ENCODE measurements at places on chromosomes 13 and 19.

DNA sequence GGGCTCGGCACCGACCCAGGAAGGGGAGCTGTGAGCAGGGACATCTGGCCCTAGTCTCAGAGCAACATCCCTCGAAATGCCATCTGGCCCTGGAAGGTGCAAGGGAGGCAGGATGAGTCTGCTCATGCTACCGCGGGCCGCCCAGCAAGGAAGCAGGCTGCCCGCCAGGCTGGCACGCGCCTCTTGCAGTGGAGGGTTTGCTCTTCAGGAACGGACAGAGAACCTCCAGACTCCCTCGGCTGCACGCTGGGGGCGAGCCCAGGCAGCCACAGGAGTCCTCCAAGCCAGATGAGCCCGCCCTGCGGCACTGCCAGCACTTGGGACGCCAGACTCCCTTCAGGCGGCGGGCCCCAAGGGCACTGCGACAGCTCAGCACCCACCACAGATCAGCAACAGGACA is 10.1 kb upstream of the ATP8B3 start:
- DNase-seq = no peak

GRCh38 chr19:35061583-35062373 is 20.3 kb downstream of the HPN start:
- no peak for DNase-seq

GRCh38 chr13:113497217-113497616 is 6.7 kb upstream of the DCUN1D2 start:
- no peak for DNase-seq

- DNase-seq = no peak
Observed at GRCh38 chr13:38826182-38826813, 139.4 kb downstream of the FREM2 start.

GRCh38 chr13:85286081-85286480 is 513.1 kb downstream of the SLITRK6 start:
- DNase-seq = no peak

DNA sequence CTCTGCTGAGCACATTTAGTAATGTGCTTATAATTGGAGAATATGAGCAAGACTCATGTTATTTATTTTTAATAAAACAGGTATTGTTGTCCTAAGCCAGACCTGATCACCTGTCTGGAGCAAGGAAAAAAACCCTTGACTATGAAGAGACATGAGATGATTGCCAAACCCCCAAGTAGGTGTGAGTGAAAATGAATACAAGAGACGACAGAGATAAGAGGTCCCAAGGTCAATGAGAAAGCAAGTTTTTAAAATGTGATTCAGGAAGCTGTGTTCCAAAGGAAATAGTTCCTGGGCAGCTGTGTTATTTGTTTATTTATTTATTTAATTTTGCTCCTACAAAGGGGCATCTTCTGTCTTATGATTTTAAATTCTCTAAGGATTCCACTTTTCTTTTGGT is 83.1 kb downstream of the ZNF486 start:
- DNase-seq = no peak

GRCh38 chr13:26025771-26026170 is 26.0 kb downstream of the SHISA2 start:
- no peak for DNase-seq

DNA sequence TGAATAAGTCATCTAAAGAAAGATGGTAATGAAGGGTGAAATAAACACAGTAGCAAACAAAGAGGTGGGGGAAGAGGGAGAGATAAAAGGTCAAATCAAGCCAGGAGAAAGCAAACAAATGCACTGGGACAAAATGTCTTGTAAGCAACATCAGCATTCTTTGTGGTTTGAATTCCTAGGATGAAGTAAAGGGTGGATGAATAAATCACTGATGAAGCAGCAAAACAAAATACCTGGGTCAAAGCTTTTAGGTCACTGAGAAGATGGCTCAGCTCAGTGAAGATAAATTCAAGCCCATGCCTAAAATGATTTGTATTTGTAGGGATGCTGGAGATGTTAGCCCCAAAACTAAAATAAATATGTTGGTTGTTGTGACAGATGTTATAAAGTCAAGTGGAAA is 86.5 kb upstream of the FBXL3 start:
- DNase-seq = no peak

- no peak for DNase-seq
Observed at GRCh38 chr13:91323349-91323748, 24.1 kb upstream of the MIR17HG start.

GRCh38 chr13:19781526-19781925 is 1.2 kb downstream of the PSPC1 start:
- no peak for DNase-seq

- DNase-seq = no peak
Observed at GRCh38 chr13:110275931-110276552, 30.9 kb downstream of the COL4A1 start.

- DNase-seq = no peak
Observed at GRCh38 chr13:106721599-106721998, 153.7 kb upstream of the ARGLU1 start.

DNA sequence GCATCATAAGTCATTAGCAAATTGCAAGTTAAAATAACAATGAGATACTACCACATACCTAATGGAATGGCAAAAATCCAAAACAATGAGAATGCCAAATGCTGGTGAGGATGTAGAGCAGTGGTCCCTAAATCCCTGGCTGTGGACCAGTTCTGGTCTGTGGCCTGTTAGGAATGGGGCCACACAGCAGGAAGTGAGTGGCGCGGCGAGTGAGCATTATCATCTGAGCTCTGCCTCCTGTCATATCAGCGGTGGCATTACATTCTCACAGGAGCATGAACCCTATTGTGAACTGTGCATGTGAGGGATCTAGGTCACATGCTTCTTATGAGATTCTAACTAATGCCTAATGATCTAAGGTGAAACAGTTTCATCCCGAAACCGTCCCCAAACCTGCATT is 1694.4 kb downstream of the EFNB2 start:
- DNase-seq = no peak

DNA sequence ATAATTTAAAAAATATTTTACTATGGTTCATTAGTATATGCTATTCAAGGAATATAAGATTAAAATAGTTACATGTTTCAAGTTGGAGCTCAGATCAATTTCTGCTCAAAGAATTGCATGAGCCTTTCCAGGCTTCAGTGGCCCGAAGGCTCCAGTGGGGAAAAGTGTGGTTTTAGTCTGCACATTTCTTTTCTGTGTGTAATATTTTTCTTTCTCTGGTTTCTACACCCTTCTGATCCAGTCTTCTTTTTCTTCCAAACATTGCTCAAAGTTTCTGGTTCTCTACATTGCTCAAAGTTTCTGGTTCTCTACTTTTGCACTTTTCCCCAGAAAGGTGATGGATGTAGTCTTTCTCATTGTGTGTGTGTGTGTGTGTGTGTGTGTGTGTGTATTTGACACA is 64.7 kb upstream of the OXGR1 start:
- no peak for DNase-seq

GRCh38 chr13:43731296-43731695 is 55.5 kb downstream of the ENOX1 start:
- DNase-seq = no peak

GRCh38 chr19:33866696-33867095 is 70.0 kb downstream of the KCTD15 start:
- no peak for DNase-seq

DNA sequence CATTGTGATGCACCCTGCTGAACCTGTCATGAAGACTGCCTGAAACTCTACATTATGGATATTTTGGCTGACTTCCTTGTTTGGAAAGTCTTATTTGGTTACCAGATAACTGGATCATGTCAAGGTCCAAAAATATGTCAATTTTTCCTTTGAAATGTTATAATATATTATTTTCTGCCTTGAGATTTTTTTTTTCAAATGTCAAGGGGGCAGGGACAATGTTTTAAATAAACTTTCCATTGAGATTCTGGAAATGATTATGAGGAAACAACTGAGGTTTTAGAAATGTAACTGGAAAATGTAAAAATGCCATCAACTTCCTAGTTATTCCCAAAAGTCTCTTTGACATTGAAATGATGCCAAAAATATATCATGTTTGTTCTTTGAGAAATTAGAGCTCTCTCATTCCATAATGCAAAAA is 117.0 kb downstream of the RFC3 start:
- no peak for DNase-seq

GRCh38 chr13:36713887-36714286 is 40.1 kb downstream of the SERTM1 start:
- DNase-seq = no peak

DNA sequence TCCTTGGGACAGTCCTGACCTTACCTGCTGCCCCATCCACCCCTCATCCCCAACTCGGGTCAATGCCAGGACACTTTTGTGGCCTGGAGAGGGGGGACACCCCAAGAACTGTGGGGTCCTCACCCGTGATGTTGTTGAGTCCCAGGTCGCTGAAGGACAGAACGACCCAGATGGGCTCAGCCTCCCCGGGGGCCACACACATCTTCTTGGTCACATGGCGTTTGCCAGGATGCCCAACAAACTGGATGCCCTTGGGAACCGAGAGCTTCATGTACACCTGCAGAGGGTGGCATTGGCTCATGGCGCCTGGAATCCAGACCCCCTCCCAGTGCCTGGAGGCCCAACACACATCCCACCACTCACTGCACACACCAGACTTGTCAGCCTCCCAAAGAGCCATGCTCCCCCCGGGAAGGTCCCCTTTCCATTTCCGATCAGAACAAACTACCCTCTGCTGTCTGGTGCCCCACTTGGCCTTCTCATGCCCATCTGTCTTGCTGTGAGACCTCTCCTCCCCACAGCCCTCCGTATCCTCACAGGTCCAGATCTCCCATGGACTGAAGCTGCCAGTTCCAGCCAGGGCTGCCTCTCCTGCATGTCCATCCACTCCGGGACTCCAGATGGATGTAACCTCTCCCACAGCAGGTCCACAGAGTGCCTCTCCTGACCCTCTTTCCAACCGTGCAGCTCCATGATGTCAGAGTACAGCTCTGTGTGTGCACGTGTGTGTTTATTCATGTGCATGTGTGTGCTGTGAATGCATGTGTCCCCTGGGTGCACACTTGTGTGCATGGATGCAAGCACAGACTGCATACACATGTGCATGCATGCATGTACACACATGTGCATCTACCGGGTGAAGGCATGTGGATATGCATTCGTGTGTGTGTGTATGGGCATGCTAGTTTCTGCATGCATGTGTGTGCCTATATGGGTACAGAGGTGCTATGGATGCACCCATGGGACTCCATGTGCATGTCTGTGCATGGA is 58.4 kb downstream of the F2RL3 start:
- no peak for DNase-seq

- DNase-seq = no peak
Observed at GRCh38 chr19:45142016-45142725, 18.6 kb downstream of the NKPD1 start.

DNA sequence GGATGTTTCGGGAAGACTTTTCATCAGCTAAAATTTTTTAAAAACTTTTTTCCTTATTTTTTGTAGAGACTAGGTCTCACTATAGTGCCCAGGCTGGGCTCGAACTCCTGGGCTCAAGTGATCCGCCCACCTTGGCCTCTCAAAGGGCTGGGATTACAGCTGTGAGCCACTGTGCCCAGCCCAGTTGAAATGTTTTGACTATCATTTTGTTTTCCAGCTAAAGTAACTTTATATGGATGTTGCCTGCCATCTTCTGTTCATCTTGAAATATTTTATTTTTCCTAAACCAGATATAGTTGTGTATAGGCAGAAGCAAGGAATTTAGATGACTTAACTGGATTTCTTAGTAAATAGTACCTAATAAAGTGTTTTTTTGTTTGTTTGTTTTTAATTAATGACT is 7.0 kb downstream of the CAB39L start:
- no peak for DNase-seq

DNA sequence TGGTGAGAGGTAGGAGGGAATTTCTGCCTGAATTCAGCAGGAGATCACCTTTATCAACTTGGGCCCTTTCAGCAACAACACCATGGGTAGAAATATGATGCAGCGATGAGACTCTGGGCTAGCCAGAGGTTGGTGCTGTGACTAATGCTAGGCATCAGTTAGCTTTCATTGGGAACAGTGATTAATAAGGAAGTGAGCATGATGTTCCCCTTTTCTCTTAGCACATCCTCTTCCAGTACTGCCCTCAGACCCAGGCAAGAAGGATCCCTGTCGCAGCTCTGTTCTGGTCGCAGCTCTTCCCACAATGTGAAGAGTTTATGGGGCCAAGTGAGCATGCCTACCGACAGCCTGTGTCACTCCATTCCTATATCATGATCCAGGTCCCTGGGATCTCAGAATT is 100.5 kb downstream of the FLT1 start:
- DNase-seq = no peak

GRCh38 chr13:23567906-23568460 is 2.2 kb upstream of the TNFRSF19 start:
- no peak for DNase-seq

GRCh38 chr13:62799931-62800436 is 1384.3 kb upstream of the PCDH20 start:
- DNase-seq = no peak

- no peak for DNase-seq
Observed at GRCh38 chr19:33831825-33832224, 35.2 kb downstream of the KCTD15 start.

GRCh38 chr19:41882568-41883462 is at the start of gene ARHGEF1:
ARHGEF1 (plus strand) TSS chr19:41883184; CDS start chr19:41888083, 4,899 bp downstream.
- no peak for DNase-seq

- no peak for DNase-seq
Observed at GRCh38 chr19:58550362-58551122, 4.4 kb downstream of the CHMP2A start.

DNA sequence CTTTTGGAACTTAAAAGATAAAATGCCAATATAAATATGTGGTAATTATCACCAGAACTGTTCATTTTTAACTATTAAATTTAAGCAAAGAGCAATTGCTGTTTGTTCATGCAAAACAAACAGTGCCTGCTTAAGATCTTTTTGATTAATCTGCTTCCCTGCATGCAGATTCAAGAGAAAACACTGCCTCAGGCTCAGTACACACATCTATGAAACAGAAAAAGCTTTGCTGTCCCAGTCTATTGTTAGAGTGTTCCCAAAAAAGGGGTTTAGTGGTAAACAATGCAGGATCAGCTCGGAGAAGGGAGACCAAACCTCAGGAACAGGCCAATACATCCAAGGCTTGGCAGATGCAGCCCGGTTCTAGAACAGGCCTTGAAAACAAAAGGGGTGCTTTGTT is 49.3 kb upstream of the TDRD3 start:
- no peak for DNase-seq

GRCh38 chr13:46386392-46387063 is 524 bp downstream of the RUBCNL start:
- DNase-seq = no peak

GRCh38 chr19:50344661-50345318 is 15.6 kb upstream of the KCNC3 start:
- no peak for DNase-seq

- no peak for DNase-seq
Observed at GRCh38 chr13:59960683-59961082, 203.0 kb downstream of the DIAPH3 start.

- peak; percentile 17 for DNase-seq
Observed at GRCh38 chr19:45117167-45117594, 24.2 kb downstream of the PPP1R37 start.

Measured in stimulated activated CD4-positive, alpha-beta T cell treated with anti-CD3 and anti-CD28 coated beads, Interleukin-1b, Interleukin-23, amount 100 ng/mL, for 1 hour (primary cell).